Mesothelial cell of epicardium (in vitro differentiated cells): ENCODE measurements at places on chromosomes 3 and 15.

DNA sequence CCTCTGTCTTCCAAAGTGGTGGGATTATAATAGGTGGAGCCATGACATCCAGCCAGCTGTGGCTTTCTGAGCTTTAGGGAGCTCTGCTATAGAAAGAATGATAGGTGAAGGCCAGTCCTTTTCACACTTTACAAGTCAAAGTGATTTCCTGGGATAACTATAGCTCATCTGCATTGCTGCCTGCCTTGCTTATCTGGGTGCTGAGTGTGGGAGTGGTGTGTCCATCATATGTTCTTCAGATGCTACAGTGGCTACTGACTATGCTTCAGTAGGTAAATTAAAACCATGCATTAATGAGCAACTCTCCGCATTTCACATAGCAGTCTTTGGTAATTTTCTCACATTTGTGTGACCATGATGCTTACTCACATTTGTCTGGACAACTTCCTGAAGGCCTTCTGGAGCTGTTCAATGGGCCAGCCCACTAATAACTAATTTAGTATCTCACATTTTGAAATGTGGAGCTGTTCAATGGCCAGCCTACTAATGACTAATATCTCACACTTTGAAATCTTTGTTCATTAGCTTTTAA is 23.4 kb downstream of the RHOA start:
- no peak for DNase-seq

GRCh38 chr3:115713284-115713683 is 90.0 kb downstream of the GAP43 start:
- peak; percentile 40 for DNase-seq

DNA sequence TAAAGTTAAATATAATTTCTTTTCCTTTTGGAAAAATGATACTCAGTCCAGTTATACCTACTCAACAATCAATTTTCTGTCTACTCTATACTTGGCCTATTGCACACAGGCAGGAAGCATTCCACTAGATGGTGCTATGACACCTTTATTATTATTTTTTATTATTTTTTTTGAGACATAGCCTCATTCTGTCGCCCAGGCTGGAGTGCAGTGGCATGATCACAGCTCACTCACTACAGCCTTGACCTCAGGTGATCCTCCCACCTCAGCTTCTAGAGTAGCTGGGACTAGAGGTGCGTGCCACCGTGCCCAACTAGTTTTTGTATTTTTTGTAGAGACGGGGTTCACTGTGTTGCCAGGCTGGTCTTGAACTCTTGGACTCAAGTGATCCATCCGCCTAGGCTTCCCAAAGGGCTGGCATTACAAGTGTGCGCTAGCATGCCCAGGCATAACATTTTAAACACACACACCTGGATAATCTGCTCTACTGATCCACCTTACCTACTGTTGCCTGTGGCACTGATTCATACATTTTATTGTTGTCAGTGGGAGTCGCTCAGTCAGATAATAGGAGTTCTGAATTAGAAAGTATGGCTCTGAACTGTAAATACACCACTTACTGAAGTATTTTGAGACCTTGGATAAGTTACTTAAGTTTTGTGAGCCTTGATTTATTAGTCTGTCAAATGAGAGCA is 56.2 kb downstream of the EIF3J start:
- DNase-seq = no peak

GRCh38 chr3:14486460-14486859 is 53.7 kb downstream of the GRIP2 start:
- DNase-seq = no peak
